Brain microvascular endothelial cell (primary cell): ENCODE measurements at places on chromosomes 1 and 21.

DNA sequence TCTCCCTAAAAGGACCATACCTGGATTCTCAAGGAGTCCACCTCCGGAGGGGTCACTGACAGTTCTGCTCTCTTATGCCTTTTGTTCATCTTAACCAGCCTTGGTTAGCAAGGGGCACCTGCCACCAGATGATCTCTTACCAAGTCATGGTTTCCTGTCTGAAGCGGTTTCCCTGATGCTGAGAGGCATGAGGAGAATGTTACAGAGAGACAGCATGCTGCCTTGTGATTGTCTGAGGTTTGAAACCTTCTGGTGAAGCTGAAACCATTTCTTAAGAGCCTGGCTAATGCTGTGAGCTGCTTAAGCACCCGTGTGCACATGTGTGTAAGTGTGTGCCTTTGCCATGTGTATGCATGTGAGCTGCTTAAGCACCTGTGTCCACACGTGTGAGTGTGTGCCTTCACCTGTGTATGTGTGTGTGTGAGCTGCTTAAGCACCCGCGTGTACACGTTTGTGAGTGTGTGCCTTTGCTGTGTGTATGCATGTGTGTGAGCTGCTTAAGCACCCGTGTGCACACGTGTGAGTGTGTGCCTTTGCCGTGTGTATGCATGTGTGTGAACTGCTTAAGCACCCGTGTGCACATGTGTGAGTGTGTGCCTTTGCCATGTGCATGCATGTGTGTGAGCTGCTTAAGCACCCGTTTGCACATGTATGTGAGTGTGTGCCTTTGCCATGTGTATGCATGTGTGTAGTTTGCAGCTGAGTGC, 136.4 kb upstream of the COL6A1 start:
- no peak for DNase-seq

GRCh38 chr1:69671363-69672010, 103.8 kb downstream of the LRRC7 start:
- DNase-seq, result peak; percentile 53

DNA sequence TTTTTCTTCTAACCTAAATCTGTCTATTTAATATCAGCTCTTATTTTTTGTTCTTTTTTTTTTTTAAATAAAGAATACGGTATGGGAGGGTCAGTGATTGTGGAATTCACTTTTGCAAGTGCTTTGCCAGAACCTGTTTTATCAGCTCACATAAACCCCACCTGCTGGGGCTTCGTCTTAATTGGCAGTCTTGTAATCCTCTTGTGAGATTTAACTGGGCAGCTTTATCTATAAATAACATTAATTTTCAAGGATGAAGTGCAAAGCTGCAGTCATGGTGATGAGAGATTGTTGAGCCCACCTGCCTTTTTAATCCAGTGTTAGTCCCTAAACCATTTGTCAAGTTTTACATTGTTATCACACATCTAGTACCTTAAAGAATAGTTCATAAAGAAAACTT, 18.2 kb upstream of the PDC start:
- no peak for DNase-seq

DNA sequence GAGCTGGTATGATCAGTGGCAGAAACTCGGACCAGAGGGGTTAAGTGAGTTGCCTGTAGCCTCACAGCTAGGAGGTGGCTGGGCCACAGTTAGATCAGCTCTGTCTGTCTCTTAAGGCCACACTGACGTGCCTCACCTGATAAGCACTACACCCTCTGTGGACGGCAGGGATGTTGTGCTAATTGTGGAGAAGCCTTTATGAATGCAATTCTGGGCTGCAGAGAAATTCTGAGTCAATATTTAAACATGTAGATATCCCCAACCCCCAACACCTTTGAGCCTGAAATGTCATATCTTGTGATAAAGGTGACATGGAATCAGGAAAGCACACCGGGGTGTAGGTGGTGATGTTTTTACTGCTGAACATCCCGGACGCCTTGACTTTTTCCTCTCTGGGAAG, 88.3 kb downstream of the KCNJ6 start:
- no peak for DNase-seq

- no peak for DNase-seq
These were observed 613.9 kb downstream of the PTPRU start for GRCh38 chr1:29849991-29850757.

GRCh38 chr1:53020588-53020987, 41.4 kb upstream of the PODN start:
- DNase-seq, result no peak
